ENCODE measurements at places on chromosomes 4 and X. TPM values are rescaled to one million over a fixed set of nuclear protein-coding genes. Genes with fewer than 3 reads are reported as not detected.

The NDST3 gene
- not detected for total RNA-seq

The GC gene
- not detected for total RNA-seq

The EDA gene
- 2.5 TPM for total RNA-seq

The MAOA gene
- total RNA-seq = 0.39 TPM
